ENCODE measurements at places on chromosomes 4 and X.

DNA sequence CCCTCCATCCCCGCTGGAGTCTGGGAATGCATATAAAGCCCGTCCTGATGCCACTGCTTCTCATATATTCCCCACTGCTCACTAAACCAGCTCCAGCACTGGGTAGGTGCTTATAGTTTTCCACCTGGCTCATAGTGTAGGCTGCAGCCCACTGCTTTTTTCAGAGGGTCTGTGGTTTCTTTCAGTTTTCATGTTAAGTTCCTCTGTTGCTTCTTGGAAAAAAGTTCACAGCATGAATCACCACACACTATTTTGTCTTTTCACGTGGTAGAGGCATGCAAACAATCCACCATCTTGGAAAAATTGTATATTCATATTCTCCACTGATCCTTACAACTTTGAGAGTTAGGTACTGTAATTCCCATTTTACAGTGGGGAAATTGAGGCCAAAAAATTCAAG lies 39.4 kb downstream of the DCLK2 start:
- DNase-seq, result no peak

DNA sequence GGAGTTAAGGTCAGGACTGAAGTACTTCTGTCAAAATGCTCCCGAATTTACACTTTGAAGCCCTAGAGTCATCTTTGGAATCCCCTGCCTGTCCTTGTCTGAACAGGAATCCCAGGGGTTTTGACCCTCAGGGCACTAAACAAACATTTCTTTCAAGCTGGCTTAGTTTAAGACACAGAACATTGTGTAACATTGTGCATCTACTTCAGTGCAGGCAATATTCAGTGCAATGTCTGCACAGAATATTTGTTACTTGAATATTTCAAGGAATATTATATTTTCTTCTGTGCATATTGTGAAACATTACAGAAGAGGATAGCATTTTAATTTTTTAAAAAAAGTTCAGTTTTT lies 763.4 kb downstream of the PCDH18 start:
- no peak for DNase-seq

DNA sequence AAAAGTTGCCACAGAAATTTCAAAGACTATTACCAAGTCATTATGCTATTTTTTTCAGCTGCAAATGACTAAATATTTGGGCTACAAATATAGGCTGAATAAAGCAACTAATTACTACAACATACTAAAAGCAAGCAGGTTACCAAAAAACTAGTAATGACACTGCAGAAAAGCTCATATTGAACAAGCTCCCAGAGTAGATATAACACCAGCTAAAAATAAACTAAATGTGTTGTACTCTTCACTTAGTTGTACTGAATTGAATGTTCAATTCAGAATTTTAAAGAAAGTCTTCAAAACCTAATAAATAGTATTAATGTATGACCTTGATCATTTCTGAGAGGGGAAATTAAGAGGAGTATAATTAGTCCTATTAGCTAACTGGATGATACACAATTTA lies 12.0 kb downstream of the ATP8A1 start:
- no peak for DNase-seq

- peak; percentile 31 for DNase-seq
Measured at GRCh38 chrX:44240036-44240435, 103.4 kb downstream of the EFHC2 start.

- DNase-seq, result no peak
Measured at GRCh38 chr4:127917151-127917550, 36.5 kb downstream of the PLK4 start.

GRCh38 chr4:121990489-121990888 lies 38.6 kb upstream of the TRPC3 start:
- no peak for DNase-seq

DNA sequence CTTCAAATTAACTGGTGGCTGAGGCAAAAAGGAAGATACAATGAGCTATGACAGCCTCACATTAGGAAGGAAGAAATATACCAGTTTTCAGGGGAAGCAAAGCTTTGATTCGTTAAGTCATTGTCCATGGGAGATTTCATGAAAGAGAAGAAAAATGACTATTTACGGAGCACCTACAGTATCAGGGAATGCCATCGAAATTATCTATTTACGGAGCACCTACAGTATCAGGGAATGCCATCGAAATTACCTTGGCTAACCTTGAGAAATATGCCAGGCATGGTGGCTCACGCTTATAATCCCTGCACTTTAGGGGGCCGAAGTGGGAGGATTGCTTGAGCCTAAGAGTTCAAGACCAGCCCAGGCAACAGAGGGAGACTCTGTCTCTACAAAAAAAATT lies 28.5 kb upstream of the IQSEC2 start:
- no peak for DNase-seq

DNA sequence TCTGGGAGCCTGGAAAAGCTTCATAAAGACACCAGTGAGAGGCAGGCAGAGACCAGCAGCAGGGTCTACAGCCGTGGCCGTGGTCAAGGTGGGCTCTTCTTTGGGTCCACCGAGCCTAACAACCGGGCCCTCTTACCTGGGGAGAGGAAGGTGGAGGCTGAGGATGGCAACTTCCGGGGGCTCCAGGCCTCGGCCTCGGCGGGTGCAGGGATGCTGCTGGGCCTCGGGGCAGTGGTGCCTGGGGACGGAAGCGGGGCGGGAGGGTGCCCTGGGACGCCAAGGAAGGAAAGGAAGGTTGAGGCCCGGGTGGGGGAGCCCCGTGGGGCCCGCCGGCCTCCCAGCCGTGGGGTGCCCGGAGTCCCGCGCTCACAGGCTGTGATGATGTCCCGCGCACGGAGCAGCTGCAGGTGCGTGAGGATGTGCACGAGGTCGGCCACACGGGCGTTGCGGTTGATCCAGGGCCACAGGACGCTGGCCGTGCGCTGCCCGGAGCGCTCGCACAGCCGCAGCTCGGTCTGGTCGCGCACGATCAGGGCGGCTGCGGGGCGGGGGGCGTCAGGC lies 561 bp downstream of the IRAK1 start:
- no peak for DNase-seq

- DNase-seq, result no peak
Measured at GRCh38 chrX:41055740-41056139, 29.5 kb upstream of the USP9X start.

- peak; percentile 65 for DNase-seq
Measured at GRCh38 chr4:115234405-115235093, 121.1 kb upstream of the NDST4 start.

- DNase-seq, result no peak
Measured at GRCh38 chr4:99234331-99235010, 15.4 kb upstream of the ADH6 start.

DNA sequence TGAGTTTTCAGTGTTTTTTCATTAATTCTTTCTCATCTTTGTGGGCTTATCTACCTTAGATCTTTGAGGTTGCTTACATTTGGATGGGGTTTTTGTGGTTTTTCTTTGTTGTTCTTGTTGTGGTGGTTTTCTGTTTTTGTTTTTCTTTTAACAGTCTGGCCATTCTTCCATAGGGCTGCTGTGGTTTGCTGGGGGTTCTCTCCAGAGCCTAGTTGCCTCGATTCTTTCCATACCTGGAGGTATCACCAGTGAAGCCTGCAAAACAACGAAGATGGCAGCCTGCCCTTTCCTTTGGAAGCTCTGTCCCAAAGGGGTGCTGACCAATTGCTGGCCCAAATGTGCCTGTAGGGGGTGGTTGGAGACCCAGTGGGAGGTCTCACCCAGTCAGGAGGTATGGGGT lies 168.6 kb upstream of the CLNK start:
- no peak for DNase-seq

DNA sequence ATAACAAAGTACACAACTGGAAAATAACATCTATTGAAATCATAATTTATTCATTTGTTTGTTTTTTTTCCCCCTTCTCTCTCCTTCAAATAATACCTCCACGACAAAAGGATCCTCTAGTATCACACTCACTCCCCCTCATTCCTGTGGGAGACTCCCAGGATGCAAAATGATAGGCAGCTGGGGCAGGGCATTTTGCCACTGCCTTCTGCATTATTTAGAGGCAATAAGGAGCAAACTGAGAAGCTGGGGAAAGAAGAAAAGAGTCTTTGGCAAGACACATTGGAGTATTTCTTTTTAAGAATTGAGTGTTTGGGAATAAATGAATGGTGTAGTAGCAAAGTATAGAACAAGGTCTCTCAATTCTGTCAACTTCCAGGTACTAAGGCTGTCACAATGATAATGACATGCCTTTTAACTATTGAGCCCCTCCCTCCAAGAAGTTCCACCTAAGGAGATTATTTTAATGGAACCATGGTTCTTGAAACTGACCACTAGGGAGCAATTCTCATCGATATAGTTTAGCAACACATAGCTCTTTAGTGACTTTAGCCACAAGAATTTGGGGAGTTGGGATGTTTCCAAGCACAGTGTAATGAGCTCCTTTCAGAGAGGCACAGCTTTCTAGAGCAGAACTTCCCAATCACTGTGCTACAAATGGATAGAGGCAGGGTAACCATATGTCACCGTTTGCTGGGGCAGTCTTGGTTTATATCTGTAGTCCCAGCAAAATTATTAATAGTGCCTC lies 303.3 kb downstream of the FRMPD4 start:
- peak; percentile 55 for DNase-seq

GRCh38 chr4:130233377-130234047 lies 1137.6 kb downstream of the C4orf33 start:
- DNase-seq, result no peak

- no peak for DNase-seq
Measured at GRCh38 chrX:11791090-11791489, 33.1 kb downstream of the MSL3 start.

GRCh38 chrX:72387247-72387646 lies 81.5 kb upstream of the CITED1 start:
- no peak for DNase-seq

GRCh38 chrX:110965409-110966090 lies 130.4 kb upstream of the PAK3 start:
- no peak for DNase-seq

DNA sequence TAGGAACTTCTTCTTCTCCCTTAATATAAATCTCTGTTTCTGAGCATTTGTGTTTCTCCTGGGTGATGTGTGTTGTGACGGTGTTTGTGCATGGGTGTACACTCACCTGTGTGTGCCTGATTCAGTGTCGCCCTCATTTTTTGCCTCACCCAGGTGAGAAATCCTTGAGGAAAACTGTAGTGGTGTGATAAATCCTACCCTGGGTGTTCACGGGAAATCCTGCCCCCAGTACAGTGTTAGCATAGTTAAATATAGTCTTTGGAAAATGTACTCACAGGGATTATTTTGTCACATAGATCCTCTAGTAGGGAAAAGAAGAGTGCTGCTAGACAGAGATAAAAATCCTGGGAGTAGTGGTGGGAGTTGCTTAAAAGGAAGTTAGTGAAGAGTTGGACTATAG lies 291.9 kb upstream of the PITX2 start:
- DNase-seq, result no peak

- no peak for DNase-seq
Measured at GRCh38 chrX:69900491-69900890, 149.2 kb downstream of the AWAT2 start.

- no peak for DNase-seq
Measured at GRCh38 chr4:100548200-100548560, 30.4 kb upstream of the EMCN start.

DNA sequence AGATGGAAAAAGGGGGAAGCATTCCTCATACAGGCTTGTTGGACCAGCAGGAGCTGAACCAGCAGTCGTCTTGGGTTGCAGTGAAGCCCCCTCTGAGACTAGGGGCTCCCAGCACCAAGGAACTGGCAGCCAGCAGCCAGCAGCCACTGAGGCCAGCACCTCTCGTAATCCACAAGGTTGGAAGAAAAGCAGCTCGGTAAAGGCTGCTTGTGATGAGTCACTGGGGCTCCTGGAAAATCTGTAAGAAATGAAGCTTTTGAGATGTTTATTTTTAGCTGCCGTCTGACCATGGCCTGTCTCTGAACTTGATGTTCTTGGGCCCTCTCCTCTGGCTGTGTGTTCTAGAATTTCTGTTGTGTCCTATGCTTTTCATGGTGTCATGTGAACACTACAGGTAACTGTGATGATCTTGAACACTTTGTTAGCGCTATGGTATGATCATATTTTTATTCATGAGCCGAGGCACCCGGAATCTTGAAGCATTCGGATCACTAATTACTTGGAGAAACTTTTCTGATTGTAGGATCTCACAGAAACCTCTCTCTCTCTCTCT lies 18.6 kb downstream of the CLCN4 start:
- no peak for DNase-seq

GRCh38 chr4:40672528-40673522 lies 43.2 kb upstream of the RBM47 start:
- DNase-seq, result no peak

Data from NCI-H446 treated with DMSO at 0.1 percent for 48 hours (cell line).